ENCODE measurements at places on chromosomes 11 and 22.

DNA sequence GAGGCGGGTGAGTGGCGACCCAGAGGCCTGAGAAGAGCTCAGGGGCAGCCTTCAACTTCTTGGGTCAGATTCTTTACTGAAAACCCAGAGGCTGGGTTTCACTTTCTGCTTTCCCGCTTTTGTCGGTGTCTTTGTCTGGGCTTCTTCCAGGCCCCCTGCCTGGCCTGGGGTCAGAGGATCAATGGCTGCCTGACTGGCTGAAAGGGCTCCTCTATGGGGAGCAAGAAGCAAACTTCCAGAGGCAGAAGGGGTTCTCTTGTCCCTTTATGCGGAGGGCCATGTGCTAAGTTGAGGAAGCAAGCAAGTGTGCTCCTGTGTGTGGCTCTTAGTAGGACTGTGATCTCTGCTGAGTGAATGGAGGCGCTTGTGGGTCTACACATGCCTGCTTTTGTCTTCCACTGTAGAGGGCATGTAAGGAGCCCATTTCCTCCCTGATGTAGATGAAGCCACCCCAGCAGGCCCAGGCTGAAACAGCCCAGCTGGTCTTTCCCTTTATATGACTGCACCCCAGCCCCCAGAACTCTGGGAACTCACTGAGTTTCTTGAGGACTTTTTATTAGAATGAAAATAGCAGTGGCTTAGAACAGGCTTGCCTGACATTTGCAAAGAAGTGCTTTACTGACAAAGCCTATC is 1.0 kb upstream of the PKNOX2 start:
- DNase-seq: no peak

DNA sequence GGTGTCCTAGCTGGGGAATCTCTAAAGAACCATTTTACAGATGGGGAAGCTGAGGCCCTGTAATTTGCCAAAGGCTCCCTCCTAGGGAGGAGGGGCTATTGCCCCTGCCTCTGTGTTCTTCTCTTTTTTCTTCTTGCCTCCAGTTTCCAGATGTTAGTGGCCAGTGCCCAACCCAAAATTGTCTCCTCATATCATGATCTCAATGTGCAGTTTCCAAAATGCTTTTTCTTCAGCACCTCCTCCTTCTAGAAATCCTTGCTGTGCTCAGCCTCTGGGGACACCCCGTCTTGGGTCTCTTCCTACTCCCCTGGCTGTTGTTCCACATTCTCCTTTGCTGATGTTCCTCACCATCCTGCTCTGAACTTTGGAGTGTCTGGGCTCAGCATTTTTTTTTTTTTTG is 9.5 kb upstream of the CHRM1 start:
- no peak for DNase-seq

DNA sequence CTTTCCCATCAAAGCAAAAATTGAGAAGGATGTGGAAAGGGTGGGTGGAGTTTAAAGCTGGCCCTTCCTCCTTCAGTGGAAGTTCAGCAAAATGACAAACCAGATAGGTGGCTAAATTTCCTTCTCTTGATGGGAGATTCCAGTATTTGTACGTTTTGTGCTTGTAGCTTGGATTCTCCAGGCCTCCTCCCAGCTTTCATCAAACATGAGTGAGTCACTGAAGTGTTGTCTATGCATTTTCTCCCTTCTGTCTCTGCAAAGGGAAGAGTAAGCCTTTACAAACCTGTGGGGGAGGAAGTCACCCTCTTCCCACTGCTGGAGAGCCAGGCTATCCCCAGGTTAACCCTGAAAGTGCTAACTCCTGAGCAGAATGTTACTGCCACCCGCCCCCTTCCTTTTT is 6.4 kb downstream of the MARK2 start:
- DNase-seq: no peak

- DNase-seq: no peak
These were observed 29.0 kb downstream of the CTSC start for GRCh38 chr11:88308576-88308975.

All from globus pallidus (tissue), 1 donor.